ENCODE measurements at places on chromosomes 2 and 18. TPM values are rescaled to one million over a fixed set of nuclear protein-coding genes. Genes with fewer than 3 reads are reported as not detected.

The PSTPIP2 gene
- polyA plus RNA-seq: 2.4 TPM

The CDH2 gene
- 4.4 TPM for polyA plus RNA-seq

The PRSS56 gene
- polyA plus RNA-seq: 3.4 TPM

The GAD1 gene
- polyA plus RNA-seq: 0.83 TPM

The FAHD2B gene
- 13.8 TPM for polyA plus RNA-seq

The C1QL2 gene
- polyA plus RNA-seq: not detected

The CLEC4F gene
- polyA plus RNA-seq: 0.24 TPM

The EMILIN2 gene
- 22.4 TPM for polyA plus RNA-seq

The CNDP1 gene
- polyA plus RNA-seq: 0.13 TPM

Measured in forelimb muscle (tissue), 1 donor.